Cerebellar nuclear complex (tissue), 1 donor: ENCODE measurements at places on chromosomes 1 and 21.

DNA sequence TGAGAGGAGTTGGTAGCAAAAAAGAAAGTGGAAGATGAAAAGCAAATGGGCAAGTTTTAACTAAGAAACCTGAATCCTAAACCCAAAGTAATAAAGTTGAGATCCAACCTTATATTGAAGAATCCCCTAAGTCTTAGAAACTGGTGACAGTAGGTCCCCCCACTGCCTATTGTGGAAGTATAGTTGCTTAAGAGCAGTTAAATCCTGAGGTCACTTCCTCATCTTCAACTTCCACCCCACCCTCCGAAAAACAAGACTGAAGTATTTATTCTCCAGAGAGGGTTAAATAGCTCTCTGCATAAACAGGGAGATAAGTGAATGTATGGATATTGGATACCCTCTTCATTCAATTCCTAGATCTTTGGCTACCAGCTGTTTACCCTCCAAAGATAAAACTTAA, 3.3 kb upstream of the DSTYK start:
- no peak for DNase-seq

- no peak for DNase-seq
These were observed 32.1 kb downstream of the SH3BP5L start for GRCh38 chr1:248793592-248793991.

DNA sequence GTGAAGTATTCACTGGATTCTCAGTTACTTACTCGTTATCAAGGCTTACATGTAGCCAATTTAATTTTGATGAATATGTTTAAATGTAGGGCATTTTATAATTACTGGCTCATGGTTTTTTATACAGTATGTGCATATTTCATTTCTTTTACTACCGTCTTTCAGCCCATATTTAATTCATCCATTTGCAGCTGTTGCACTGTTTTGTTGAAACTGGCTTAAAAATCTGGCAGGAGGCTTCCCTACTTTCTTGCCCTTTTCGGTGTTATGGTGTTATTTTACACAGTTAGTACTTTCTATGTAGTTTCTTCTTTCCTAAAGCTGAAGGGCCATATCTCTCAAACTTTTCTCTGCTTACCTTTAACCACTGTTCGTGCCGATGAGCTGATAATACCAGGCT, 54.2 kb downstream of the ITSN1 start:
- DNase-seq = no peak

DNA sequence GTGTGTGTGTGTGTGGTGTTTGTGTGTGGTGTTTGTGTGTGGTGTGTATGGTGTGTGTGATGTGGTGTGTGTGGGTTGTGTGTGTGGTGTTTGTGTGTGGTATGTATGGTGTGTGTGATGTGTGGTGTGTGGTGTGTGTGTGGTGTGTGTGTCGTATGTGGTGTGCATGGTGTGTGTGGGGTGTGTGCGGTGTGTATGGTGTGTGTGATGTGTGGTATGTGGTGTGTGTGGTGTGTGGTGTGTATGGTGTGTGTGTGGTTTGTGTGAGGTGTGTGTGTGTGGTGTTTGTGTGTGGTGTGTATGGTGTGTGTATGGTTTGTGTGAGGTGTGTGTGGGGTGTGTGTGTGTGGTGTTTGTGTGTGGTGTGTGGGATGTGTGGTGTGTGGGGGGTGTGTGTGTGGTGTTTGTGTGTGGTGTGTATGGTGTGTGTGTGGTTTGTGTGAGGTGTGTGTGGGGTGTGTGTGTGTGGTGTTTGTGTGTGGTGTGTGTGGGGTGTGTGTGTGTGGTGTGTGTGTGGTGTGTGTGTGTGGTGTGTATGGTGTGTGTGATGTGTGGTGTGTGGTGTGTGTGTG, 106.2 kb upstream of the ADAR start:
- DNase-seq = no peak

DNA sequence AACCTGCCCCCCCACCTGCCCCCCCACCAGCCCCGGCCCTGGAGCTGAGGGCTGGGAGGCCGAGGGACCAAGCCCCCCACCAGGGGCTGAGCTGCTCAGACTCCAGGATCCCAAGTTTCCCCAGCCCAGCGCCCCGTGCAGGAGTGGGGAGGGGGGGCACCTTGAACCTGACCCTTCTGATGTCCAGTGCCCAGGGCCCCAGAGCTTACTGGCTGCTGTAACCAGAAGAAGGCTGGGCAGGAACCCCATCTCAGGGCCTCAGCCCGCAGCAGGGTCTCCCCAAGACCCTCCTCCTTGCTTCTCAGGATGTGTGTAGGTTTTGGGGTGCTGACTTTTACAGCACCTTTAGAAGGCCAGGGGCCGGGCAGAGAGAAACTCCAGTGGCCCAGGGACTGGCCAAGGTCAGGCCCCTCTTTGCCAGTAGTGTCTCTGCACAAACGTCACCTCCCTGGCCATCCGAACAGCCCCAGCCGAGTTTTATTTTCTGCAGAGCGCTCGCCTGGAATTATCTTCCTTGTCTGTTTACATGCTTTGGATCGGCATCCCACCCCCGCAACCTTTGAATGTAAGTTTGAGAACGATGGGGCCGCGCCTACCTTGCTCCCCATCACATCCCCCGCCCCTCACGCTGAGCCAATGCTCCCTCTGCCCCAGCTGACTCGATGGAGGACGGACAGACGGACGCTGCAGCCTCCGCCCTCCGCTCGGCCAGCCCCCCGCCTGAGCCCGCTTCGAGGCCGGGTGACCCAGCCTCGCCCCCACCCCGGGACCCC, 70.1 kb upstream of the CASZ1 start:
- DNase-seq = no peak

- no peak for DNase-seq
These were observed 24.4 kb downstream of the ELAPOR1 start for GRCh38 chr1:109138358-109138757.

DNA sequence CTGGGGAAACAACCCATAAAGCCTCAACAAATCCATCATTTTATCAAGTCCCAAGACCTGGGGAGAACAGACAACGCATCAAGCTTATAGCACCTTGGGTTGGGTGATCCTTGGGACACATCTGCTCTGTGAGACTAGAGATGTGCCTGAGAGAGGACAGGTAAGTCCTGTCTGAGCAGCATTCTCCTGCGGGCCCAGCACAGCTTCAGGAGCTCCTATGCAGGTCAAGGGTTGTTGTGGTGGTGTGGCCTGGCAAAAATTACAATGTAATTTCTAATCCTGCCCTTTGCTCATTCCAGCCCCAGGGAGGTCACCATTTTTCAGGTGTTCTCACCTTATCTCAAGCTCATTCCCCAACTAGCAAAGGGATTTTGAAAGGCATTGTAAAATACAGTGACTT, 608.1 kb upstream of the CAMK1G start:
- DNase-seq = no peak

- DNase-seq = no peak
These were observed 16.0 kb downstream of the RRP1 start for GRCh38 chr21:43805275-43805800.

DNA sequence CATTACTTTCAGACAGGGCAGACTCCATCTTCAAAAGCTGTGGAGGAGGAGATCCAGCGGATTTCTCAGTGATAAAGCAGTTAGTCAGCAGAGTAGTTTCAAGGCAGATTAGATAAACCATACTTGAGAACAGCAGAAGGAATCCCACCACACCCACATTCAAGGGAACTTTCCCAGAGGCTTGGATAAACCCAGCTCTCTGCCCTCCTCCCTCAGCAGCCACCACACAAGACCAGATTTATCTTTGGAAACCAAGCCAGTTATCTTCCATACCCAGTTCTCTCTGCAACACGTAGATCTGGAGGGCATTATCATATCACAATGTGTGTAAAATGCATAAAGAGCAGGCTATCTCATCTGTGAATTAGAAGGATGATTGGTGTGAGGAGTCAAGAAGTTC, 40.2 kb downstream of the GFI1 start:
- no peak for DNase-seq

DNA sequence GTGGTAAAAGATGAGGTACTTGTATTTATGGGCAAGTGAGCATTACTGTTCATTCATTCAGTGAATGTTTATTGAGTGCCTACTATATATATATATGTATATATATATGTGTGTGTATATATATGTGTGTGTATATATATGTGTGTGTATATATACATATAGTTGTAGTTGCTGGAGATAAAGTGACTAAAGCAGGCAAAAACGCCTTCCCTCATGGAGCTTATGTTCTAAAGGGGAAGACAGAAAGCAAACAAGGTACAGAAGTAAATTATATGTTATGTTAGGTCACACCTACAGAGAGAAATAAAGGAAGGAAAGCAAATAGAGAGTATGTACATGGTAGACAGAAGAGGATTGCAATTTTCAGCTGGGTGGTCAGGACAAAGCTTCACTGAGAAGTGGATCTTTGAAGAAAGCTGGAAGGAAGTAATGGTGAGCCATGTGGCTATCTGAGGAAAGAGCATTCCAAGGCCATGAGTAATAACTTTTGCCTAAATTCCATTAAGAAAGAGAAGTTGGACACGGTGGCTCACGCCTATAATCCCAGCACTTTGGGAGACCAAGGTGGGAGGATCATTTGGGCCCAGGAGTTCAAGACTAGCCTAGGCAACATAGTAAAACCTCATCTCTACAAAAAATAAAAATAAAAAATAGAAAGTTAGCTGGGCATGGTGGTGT, 33.5 kb upstream of the KLF17 start:
- no peak for DNase-seq

- DNase-seq = no peak
These were observed at the start of gene CD247 for GRCh38 chr1:167518331-167518700. TSS of gene CD247 (minus strand) at chr1:167518529. CDS start at chr1:167518465, 64 bp downstream.
